ENCODE measurements at places on chromosomes 2 and 18. TPM values are rescaled to one million over a fixed set of nuclear protein-coding genes. Genes with fewer than 3 reads are reported as not detected.

GRCh38 chr18:80229766-80230745 lies 17.3 kb downstream of the PARD6G start:
- peak overlapping the region; percentile 75 for H3K27ac ChIP-seq
- H3K4me1 ChIP-seq: peaks cover 26% of the 10 kb centered on the region
- no peaks in the 10 kb centered on the region for H3K27me3 ChIP-seq
- no peak for DNase-seq
- H3K4me3 ChIP-seq: no peak overlapping the region

GRCh38 chr2:127829845-127830246 lies 18.9 kb upstream of the WDR33 start:
- no peak overlapping the region for H3K27ac ChIP-seq
- no peaks in the 10 kb centered on the region for H3K4me1 ChIP-seq
- no peaks in the 10 kb centered on the region for H3K36me3 ChIP-seq
- no peaks in the 10 kb centered on the region for H3K27me3 ChIP-seq
- no peak for DNase-seq

GRCh38 chr2:199458009-199458805 lies 468 bp upstream of the SATB2 start:
- peak overlapping the region; percentile 92 for H3K4me3 ChIP-seq
- H3K4me1 ChIP-seq: peaks cover 30% of the 10 kb centered on the region
- DNase-seq: peak; percentile 29
- H3K36me3 ChIP-seq: no peaks in the 10 kb centered on the region
- H3K27ac ChIP-seq: no peak overlapping the region
- peaks cover 84% of the 10 kb centered on the region for H3K27me3 ChIP-seq

The IL1R2 gene
- not detected for total RNA-seq

The MYOM1 gene
- 1.4 TPM for total RNA-seq

The GRB14 gene
- total RNA-seq: 0.93 TPM

The ZAP70 gene
- total RNA-seq: 2.4 TPM

Data from neural crest cell (in vitro differentiated cells).